ENCODE measurements at places on chromosomes 1 and 21.

GRCh38 chr1:2135441-2135841 is 59.1 kb downstream of the FAAP20 start:
- no peak for DNase-seq

GRCh38 chr1:100539836-100540536 is 2.0 kb downstream of the GPR88 start:
- DNase-seq = no peak

DNA sequence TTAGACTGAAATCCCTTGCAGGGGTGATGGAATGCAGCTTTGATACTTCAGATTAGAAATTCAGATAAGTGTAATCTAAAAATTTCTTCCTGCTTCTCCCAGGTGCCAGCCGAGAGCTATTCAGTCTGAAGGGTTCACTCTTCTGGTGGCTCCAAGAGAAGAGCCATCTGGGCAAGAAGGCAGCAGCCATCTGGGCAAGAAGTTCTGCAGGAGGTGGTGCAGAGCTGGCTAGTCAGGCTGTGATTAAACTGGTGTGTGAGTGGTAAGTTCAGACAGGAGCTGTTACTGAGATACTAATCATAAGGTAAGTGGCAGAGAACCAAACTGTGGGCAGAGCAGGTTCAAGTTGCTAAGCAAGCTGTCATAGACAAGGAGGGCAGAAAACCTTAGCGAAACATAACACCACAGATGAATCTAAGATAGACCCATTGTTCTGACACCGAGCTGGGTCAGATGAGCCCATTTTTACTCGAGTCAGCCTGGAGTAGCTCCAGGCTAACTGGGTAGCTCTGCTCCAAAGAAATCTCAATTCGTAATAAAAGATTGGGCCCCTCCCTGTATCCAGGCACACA is 14.4 kb upstream of the TP53BP2 start:
- no peak for DNase-seq

DNA sequence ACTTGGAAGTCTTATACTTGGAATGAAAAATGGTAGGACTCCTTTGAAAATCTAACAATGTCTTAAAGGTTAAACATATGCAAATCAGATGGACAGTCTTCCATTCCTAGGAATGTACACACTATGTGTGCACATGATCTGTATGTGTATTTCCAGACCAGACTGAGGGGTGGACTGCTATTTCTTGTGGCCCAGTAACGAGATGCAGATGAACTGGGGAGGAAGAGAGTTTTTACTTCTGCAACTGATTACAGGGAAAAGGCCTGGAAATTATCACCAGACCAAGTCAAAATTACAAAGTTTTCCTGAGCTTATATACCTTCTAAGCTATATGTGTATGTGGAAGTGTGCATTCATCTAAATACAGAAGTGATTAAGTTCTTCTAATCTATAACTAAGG is 17.7 kb downstream of the NBPF3 start:
- no peak for DNase-seq

GRCh38 chr21:45804809-45805313 is 161.3 kb downstream of the PCBP3 start:
- no peak for DNase-seq

DNA sequence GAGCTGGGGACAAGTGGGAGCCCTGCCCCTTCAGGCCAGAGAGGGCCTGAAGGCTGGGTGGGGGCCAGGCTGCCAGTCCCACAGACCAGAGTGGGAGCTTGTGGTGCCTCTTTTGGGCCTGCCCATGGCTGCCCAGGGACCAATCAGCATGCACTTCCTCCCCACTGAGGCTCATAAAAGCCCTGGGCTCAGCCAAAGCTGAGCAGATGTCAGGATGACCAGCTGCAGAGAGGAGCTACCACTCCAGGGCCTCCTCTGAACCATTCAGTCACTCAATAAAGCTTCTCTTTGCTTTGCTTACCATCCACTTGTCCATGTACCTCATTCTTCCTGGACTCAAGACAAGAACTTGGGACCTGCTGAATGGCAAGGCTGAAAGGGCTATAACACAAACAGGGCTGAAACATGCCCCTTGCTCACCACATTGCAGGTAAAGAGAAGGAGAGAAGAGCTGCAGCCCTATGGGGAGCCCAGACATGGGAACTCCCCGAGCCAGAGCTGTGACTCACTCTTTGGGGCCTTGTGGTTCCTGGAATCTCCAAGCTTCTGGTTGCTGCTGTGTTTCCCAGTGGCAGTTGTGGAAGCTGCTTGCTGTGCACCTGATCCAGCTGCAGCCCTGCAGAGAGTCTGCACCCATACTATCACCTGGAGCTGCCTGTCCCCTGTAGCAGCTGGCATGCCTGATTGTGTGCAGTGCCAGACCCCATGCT is 82.0 kb downstream of the OLFML3 start:
- DNase-seq = no peak

DNA sequence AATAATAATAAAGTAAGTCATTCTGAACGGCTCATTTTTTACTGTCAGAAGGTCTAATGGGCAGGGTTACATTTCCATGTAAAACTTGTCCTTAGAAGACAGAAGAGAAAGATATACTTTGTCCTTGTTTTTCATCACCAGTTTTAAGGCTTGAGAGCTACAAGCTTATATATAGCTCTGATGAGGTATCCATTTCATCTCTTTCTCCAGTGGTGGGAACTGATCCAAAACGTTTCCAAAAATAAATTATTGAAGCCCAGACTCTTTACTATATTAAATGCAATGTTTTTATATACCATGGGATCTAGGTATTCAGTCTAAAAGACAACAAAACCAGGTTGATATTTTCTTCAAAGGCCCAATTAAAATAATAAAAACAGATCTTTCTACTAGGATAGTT is 8.7 kb downstream of the B3GALNT2 start:
- no peak for DNase-seq

Data from stimulated activated CD8-positive, alpha-beta memory T cell treated with anti-CD3 and anti-CD28 coated beads, Interleukin-7, amount 100 ng/mL, for 4 hours (primary cell).